ENCODE measurements at places on chromosomes 1 and 21.

DNA sequence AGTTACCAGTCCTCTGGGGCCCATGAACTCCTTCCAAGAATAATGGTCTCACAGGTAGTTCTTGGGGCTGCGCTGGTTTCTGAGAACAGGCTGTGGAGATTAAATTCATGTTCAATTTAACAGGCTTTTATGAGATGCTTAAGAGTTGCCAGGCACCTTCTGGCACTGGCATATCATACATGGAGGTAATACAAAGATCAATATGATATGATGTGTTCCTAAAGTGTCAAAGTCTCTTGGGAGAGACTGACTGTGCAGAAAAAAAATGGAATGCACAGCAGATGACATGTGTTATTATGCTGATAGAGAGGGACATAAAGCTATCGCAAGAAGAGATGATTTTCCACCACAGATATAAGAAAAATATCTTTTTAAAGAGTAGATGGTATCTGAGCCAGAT, 6.8 kb downstream of the CYP2J2 start:
- DNase-seq = no peak

DNA sequence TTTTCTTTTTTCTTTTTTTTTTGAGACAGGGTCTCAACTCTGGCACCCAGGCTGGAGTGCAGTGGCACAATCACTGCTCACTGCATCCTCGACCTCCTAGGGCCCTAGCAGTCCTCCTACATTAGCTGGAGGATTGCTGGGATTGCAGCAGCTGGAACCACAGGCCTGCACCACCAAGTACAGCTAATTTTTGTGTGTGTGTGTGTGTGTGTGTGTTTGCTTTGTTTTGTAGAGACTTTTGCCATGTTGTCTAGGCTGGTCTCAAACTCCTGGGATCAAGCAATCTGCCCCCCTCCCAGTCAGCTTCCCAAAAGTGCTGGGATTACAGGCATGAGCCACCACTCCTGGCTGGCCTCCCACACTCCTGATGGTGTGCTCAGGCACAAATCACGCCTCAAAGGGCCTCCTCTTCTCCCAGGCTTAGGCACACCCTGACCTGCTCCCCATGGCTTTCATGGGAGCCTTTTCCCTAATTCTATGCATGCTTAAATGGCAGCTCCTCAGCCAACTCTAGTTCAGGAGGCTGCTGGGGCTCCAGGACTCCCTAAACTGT, 9.4 kb downstream of the FAM229A start:
- no peak for DNase-seq

DNA sequence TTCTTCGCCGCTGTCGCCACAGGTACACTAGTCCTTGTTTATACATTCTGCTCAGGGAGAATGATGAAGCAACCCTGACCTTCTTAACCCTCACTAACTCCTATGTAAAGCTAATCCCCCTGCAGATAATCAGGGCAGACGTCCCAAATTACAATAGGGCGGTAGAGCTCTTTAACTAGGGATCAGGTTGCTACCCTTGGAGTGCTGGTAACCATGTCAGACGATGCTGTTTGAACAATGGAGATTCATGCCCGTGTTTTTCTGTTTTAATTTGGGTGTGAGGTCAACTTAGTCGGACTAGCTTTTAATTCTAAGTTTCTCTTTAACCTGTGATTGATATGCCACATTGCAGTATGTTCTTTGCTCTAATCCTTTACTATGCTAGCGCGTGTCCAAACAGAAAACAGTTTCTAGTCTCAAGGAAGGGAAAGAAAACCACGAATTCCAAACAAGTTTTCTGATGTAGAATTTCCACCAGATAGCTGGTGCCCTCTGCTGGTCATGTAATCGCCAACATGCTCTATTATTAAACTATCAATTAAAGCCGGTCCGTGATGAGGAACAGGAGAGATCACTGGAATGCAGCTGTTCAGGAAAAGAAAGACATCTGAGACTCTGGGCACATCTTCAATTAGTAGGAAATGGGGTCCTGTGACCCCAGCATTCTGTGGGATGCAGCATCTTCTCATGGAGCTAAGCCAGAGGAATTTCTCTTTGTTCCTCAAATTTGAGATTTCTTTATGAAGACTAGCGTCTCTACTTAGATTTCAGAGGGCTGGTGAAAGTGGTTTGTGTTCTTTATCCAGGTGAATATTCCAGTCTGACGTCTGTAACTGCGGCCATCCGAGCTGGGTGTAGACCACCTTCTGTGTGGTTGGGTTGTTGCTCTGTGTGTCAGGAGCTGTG, 18.3 kb upstream of the VAMP3 start:
- peak; percentile 10 for DNase-seq

DNA sequence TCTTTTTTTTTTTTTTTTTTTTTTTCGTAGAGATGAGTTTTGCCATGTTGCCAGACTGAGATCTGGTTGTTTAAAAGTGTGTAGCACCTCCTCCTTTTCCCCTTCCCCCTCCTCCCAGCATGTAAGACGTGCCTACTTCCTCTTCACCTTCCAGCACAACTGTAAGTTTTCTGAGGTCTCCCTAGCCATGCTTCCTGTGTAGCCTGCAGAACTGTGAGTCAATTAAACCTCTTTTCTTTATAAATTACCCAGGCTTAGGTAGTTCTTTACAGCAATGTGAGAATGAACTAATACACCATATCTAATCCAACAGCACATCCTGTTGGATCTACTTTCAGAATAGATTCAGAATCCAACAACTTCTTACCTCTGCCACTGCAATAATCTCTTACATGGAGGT, 111.1 kb downstream of the CLIC6 start:
- no peak for DNase-seq

- DNase-seq = no peak
These were observed 8.3 kb downstream of the FRRS1 start for GRCh38 chr1:99758073-99758511.

DNA sequence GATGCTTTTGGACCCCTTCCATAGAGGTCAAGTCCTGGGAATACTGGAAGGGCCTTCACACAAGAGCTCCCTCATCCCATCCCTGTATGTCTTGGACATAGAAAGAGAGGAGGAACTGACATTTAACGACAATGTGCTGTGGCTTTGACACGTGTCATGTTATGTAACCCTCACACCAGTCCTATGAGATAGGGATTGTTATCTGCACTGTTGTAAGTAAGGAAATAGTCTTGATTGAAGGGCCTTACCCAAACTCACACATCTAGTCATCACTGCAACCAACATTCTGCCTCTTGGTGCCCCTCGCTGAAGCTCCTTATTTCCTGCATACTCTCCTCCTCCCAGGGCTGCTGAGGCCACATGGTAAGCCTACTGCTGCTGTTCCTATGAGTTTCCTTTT, 63.7 kb upstream of the ANGPTL1 start:
- DNase-seq = no peak

- DNase-seq = no peak
These were observed 19.3 kb downstream of the RNF11 start for GRCh38 chr1:51255331-51255730.

- no peak for DNase-seq
These were observed 212.4 kb downstream of the BACH1 start for GRCh38 chr21:29511096-29511495.

DNA sequence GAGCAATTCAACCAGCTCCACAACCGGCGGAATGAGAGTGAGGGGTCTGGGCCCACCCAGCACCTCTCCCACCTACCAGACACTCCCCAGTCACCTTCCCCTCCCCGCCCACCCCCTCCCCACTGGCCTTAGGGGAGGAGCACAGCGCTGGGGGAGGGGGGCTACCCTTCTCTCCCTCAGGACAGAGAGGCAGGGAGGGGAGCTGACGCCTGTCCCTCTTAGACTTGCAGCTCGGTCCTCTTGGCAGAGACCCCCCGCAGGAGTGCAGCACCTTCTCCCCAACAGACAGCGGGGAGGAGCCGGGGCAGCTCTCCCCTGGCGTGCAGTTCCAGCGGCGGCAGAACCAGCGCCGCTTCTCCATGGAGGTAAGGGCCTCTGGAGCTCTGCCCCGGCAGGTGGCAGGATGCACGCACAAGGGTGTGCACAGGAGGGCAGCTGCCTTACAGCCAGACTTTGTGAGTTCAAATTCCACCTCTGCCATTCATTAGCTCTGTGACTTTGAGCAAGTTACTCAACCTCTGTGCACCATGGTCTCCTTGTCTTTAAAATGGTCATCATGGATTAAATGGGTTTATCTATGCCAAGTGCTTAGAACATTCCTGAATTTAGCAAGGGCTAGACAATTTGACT, 18.9 kb downstream of the CDK18 start:
- DNase-seq = no peak

DNA sequence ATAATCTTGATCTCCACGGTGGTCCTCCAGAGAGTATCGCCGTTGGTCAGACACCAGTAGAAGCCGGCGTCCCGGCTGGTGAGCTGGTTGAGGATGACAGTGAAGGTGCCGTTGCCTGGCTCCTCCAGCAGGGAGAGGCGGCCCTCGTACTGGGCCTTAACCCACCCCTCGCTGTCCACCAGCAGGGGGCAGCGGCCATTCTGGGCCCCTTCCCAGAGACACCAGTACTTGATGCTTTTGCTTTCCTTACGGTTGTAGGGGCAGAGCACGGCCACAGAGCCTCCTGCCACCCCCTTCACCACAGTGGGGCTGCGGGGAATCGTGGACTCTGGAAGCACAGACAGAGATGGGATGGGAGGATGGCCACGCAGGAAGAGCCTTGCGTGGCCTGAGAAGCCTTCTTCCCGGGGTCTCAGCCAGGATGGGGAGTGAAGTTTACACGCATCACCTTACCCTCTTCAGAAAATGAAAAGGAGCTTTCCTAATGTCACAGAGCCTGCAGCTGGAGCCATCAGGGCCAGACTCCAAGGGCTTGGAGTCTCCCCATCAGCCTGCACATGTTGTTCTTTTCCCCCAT, 10.7 kb downstream of the PIGR start:
- DNase-seq = peak; percentile 27

DNA sequence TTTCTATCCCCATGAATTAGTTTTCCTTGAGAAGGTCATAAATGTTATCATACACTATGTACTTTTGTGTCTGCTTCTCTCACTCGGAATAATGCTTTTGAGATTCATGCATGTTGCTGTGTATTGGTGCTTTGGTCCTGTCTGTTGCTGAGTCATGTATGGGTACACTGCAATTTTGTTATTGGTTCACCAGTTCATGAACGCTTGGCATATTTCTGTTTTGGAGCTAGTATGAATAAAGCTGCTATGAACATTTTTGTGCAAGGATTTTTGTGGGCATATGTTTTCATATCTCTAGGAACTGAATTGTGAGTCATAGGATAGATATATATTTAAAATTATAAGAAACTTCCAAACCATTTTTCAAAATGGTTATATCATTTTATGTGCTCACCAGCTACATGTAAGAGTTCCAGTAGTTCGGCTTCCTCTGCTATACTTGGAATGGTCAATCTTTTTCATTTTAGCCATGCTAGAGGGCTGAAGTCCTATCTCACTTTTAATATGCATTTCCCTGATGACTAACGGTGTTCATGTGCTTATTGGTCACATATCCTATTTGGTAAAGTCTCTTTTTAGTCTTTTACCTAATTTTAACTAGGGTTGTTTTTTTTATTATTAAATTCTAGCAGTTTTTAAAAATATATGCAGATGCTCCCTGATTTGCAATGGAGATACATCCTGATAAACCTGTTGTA, 38.2 kb downstream of the ETS2 start:
- no peak for DNase-seq

GRCh38 chr1:222910699-222911098, 95.9 kb downstream of the DISP1 start:
- DNase-seq = no peak

- no peak for DNase-seq
These were observed 6.7 kb downstream of the LDLRAP1 start for GRCh38 chr1:25550155-25550506.

DNA sequence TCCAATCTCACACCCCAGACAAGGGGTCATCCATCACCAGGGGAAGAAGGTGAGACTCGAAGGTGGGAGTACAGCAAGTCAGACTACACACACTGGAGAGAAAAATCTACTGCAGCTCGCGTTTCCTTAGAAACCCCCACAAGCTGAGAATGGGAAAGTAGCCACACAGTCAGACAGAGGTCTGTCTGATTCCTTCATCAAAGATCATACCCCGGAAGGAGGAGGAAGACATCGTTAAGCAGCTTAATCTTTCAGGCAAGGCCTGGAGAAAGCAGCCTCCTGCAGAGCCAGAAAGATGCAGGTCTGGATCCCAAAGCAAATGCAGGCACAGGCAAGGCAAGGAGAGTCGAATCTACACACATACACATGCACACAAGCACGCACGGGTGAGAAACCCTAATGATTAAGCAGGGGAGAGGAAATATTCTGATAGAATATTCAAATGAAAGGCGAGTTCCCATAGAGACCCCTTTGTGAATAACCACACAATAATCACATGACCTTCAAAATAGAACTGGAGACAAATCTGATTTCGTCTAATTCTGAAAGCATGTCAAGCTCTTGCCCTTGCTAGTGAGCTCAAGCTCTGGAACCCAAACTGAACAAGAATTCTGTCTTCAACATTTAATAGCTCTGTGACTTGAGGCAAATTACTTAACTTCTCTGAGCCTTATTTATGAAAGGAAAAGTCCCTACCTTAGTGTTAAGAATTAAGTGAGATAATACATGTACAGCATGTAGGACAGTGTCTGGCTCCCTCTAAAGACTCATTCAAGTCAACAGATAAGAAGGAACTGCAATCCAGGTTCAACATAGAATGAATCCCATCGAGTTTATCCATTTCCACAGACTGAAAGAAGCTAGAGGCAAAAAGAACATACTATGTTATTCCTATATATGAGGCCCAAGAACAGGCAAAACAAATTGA, 387.8 kb downstream of the OMA1 start:
- DNase-seq = no peak

DNA sequence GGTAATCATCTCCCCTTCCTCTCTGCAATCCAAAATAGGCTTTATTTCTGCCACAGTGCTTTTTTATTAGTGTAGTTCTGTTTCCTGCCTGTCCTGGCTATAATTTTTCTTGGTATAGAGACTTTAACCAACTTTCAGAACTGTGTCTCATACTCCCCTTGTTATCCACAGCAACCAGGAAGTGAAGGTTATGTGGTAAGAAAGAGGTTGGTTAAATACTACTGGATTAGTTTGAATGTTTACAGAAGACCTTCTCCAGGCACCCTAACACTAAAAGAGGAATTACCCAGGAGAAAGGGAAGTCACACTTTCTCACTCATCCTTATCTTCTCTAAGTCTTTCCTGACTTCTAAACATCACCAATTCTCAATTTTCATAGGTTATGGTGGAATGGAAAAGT, 17.8 kb upstream of the TNFSF4 start:
- no peak for DNase-seq

DNA sequence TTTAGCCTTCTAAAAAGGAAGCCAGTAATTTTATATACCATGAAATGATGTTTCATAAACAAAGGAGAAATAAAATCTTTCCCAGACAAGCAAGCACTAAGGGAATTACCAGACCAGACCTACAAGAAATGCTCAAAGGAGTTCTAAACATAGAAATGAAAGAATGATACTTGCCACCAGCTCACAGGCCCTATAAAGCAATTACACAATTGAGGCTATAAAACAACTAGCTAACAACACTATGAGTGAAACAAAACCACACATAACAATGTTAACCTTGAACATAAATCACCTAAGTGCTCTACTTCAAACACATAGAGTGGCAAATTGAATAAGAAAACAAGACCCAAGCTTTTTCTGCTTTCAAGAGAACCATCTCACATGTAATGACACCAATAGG, 123.8 kb downstream of the BARHL2 start:
- DNase-seq = no peak

Data from substantia nigra (tissue), 51 donors.